GM12878 (cell line): ENCODE measurements at places on chromosomes 3 and 15. TPM values are rescaled to one million over a fixed set of nuclear protein-coding genes. Genes with fewer than 3 reads are reported as not detected.

Gene SLTM
- 96.4 and 111 TPM in 2 replicates for polyA plus RNA-seq

Gene APOD
- polyA plus RNA-seq, result 0.17 and 0.77 TPM in 2 replicates

Gene STAB1
- not detected in 2 replicates for polyA plus RNA-seq

Gene FAM174B
- polyA plus RNA-seq, result 1.4 and 4.1 TPM in 2 replicates

Gene GJD2
- polyA plus RNA-seq, result not detected in 2 replicates

Gene CCDC39
- 0.29 and 0.49 TPM in 2 replicates for polyA plus RNA-seq

Gene CLDN18
- polyA plus RNA-seq, result 0.06 and 0.28 TPM in 2 replicates

Gene NR2E3
- polyA plus RNA-seq, result 0.11 TPM in 1 of 2 replicates, not detected in the other

Gene MESP2
- polyA plus RNA-seq, result not detected in 2 replicates

Gene ASB14
- 0.18 and 0.21 TPM in 2 replicates for polyA plus RNA-seq

Gene ZNF774
- polyA plus RNA-seq, result 0.54 and 1.2 TPM in 2 replicates

Gene PLAAT1
- polyA plus RNA-seq, result not detected in 2 replicates

Gene CEP19
- polyA plus RNA-seq, result 4.6 and 5.9 TPM in 2 replicates

Gene DNAJA4
- polyA plus RNA-seq, result 3.7 and 4.2 TPM in 2 replicates

Gene GP5
- not detected in 2 replicates for polyA plus RNA-seq

Gene INSYN1
- not detected in 2 replicates for polyA plus RNA-seq

Gene C2CD4B
- polyA plus RNA-seq, result not detected in 2 replicates

Gene ZMYND10
- 0.29 and 0.94 TPM in 2 replicates for polyA plus RNA-seq

Gene KCNH8
- 0.03 TPM in 1 of 2 replicates, not detected in the other for polyA plus RNA-seq

Gene CCR3
- polyA plus RNA-seq, result 0.13 TPM in 1 of 2 replicates, not detected in the other

Gene CD86
- polyA plus RNA-seq, result 52.4 and 53.5 TPM in 2 replicates

Gene P2RY13
- not detected in 2 replicates for polyA plus RNA-seq

Gene CMTM8
- 0.17 TPM in 1 of 2 replicates, not detected in the other for polyA plus RNA-seq

Gene TMEM158
- polyA plus RNA-seq, result not detected in 2 replicates

Gene BCL2A1
- 187 and 192 TPM in 2 replicates for polyA plus RNA-seq

Gene ATP13A5
- not detected in 2 replicates for polyA plus RNA-seq

Gene PRR20G
- polyA plus RNA-seq, result not detected in 2 replicates

Gene SHF
- polyA plus RNA-seq, result 0.70 and 0.75 TPM in 2 replicates

Gene CCR8
- polyA plus RNA-seq, result 5.2 and 8.6 TPM in 2 replicates

Gene CCDC80
- polyA plus RNA-seq, result 0.25 and 0.58 TPM in 2 replicates

Gene PROK2
- not detected in 2 replicates for polyA plus RNA-seq

Gene SNTN
- polyA plus RNA-seq, result not detected in 2 replicates

Gene CNTN6
- not detected in 2 replicates for polyA plus RNA-seq

Gene IGF2BP2
- polyA plus RNA-seq, result not detected in 2 replicates

Gene SATB1
- polyA plus RNA-seq, result 0.06 TPM in 1 of 2 replicates, not detected in the other

Gene SLC22A13
- not detected in 2 replicates for polyA plus RNA-seq

Gene CASR
- polyA plus RNA-seq, result 0.09 and 0.51 TPM in 2 replicates

Gene EIF4E3
- polyA plus RNA-seq, result 0.09 and 0.16 TPM in 2 replicates

Gene PROS1
- polyA plus RNA-seq, result 0.04 TPM in 1 of 2 replicates, not detected in the other

Gene FETUB
- polyA plus RNA-seq, result not detected in 2 replicates

Gene GOLGA8S
- polyA plus RNA-seq, result not detected in 2 replicates

Gene ERC2
- polyA plus RNA-seq, result not detected in 2 replicates

Gene ARHGEF26
- polyA plus RNA-seq, result 0.24 and 0.47 TPM in 2 replicates

Gene IL12A
- 3.6 and 4.2 TPM in 2 replicates for polyA plus RNA-seq

Gene PARL
- 100 and 101 TPM in 2 replicates for polyA plus RNA-seq

Gene HAUS2
- 57.0 and 59.3 TPM in 2 replicates for polyA plus RNA-seq

Gene CCDC54
- not detected in 2 replicates for polyA plus RNA-seq
